ENCODE measurements at places on chromosomes 6 and 20.

DNA sequence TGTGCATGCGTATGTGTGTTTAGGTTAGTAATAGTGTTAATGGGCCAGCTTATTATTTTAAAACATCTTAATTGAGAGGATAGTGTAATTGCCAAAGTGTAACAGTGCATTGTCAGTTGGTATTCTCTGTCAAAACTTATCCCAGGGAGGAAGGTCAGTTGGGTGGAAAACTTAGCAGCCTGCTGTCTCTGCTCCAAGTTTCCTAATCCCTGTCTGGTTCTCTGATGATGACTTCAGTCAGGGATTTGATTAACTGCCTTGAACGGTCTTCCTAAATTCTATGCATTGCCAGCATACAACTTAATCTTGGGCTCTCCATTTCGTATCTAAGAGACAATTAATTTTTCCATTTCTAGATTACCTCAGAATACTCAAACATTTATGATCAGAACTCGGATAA is 51.1 kb downstream of the L3MBTL3 start:
- no peak for DNase-seq

DNA sequence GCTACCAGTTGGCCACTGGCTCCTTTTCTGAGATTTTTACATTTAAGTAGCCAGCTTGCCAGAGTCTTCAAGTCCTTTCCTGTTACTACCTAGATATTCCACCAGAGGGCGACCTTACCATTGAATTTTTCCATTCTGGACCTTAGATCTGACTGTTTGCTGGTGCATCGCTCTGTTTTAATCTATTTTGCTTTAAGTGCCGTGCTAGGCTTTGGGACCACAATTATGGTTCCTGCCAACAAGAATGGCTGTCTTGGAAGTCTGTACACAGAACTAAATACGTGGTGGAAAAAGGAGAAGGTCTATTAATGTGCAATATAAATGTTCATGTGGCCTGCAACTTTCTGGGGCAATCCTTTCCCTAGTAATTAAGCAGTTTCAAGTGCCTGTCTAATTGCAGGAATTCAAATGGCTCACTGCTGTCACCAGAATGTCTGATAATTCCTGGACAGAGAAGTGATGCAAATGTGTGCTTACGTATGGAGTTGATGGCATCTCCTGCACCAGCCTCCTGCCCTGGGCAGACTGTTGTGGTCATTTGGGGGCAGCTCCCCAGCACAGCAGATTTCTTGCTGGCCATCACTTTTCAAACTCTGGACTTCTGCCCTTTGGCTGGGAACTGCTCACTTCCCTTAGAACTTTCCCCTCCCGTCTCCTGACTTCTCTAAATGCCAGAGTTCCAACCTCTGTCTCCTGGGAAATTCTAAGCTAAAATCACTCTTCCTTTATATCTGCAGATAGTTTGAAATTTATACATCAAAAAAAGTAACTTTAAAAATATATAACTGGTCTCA is 5.6 kb upstream of the HLA-DOA start:
- DNase-seq: no peak

DNA sequence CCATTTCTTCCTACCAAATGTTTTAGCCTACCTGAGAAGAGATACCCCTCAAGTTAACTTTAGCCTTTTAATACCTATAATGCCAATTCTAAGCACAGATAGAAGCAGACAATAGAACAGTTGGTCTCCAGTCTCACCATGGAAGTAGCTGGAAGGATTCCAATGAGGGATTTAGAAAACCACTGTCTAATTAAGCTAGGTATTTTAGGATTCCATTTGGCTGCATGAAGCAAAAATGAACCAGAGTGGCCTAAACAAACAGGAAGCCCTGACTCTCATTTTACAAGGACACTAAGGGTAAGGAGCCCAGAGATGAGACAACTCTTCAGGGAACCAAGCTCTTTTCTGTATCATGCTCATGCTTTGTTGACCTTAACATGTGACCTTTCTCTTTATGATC is 199.2 kb downstream of the ALDH8A1 start:
- no peak for DNase-seq

GRCh38 chr6:160520043-160520904 is 143.8 kb downstream of the LPA start:
- DNase-seq: peak; percentile 83

- DNase-seq: no peak
These were observed 77.8 kb downstream of the VIP start for GRCh38 chr6:152828431-152828830.

- DNase-seq: no peak
These were observed 608.6 kb downstream of the COL12A1 start for GRCh38 chr6:74597266-74597665.

DNA sequence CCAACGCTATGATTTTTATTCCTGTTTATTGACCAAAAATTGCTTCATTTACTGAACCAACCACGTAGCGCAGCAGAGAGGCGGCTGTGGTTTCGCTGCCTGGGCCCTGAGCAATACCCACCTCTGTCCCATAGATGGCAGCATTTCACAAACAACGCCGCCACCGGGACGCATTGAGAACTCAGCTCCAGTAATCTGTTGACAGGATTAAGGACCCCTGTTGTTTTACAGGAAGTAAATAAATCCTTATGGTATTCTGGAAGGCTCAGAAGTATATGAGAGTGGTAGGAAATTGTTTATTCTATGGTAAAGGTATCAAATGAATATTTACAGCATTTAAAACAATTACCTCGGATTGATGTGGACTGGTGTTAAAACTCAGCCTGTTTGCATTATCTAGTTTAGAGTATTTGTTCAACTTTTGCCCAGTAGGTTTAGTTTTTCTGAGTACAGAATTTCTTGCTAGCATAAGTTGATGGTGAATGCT is 547.9 kb upstream of the SLC35B3 start:
- peak; percentile 49 for DNase-seq

- DNase-seq: no peak
These were observed 9.5 kb downstream of the TBC1D7 start for GRCh38 chr6:13318821-13319220.

GRCh38 chr20:58447511-58448391 is 58.7 kb downstream of the VAPB start:
- no peak for DNase-seq

DNA sequence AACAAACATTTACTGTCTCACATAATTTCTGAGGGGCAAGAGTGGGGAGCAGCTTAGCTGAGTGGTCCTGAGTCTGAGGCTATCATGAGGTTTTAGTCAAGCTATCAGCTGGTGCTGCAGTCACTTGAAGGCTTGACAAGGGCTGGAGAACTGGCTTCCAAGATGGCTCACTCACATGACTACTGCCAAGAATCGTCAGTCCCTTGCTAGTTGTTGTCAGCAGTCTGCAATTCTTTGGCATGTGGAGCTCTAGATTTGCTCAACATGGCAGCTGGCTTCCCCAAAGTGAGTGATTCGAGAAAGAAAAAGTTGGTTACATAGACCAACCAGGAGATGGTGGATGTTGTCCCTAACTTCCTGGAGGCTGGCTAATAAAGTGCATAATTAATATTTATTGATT is 2.8 kb upstream of the LRRC1 start:
- DNase-seq: no peak

GRCh38 chr6:69622230-69622629 is 174.6 kb downstream of the LMBRD1 start:
- no peak for DNase-seq

GRCh38 chr6:151702851-151703658 is 104.4 kb upstream of the ESR1 start:
- no peak for DNase-seq

DNA sequence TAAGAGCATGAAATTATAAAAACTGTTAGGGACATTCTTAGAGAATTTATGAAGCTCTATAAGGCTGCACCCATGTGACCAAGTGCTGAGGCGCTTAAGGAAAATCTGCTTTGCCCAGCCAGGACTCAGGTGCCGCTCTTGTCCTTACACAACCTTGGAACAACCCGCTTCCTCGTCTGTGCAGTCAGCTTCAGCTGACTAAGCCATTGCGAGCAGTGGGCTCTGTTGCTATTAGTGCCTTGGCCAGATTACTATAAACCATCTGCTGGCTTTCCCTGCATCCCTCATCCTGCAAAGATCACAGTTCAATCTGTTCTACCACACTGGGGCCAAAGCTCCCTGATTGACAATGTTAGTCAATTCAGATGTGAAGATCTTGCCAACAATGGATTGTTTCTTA is 89.1 kb upstream of the E2F3 start:
- no peak for DNase-seq

- no peak for DNase-seq
These were observed 9.6 kb upstream of the FOXF2 start for GRCh38 chr6:1379788-1380147.

- no peak for DNase-seq
These were observed 87.2 kb downstream of the JPH2 start for GRCh38 chr20:44099832-44100231.

GRCh38 chr6:94270091-94270948 is 851.0 kb upstream of the EPHA7 start:
- DNase-seq: no peak

DNA sequence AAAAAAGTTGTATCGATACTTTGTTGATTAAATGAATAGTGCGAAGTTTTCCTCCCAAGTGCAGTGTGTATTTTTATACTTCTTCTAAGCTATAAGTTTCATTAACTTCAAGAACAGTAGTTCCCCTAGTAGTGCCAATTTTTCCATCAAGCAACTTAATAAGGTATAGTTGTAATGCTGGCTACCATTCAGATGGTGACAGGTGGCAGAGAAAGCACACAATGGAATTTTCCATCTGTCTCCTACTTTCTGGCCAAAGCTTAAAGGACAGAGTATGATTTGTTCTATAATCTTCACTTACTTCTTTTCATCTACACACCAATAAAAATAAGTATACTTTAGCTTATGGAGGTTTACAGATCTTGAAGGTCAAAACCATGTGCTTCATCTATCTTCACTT is 431.1 kb downstream of the NKAIN2 start:
- DNase-seq: no peak

- no peak for DNase-seq
These were observed 48.5 kb downstream of the PYGB start for GRCh38 chr20:25296094-25297093.

DNA sequence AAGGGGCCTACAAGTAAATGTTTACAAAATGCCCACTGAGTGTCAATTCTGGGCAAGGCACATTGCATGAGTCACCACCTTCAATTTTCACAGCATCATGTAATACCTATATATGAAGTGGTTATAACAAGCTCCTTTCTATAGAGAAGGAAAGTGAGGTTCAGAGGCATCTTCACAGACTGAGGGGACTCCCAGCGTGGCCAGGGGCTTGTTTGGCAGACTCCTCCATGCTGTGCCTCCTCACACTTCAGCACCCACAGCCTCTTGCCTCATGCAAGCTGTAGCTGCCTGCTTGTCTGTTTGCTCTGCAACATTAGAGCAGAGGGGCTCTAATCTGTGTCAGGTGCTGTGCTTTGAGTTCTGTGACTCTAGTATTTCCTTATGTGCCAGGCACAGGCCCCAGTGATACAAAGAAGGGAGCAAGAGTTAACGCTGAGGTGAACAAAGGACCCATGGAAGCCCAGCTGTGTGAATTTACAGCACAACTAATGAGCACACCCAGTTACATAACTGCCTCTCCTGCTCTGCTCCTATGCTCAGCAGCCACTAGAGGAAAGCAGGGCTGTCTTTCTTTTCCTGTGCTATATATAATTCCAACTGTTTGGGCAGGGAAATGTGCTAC is 72.3 kb downstream of the ZHX3 start:
- DNase-seq: no peak

- no peak for DNase-seq
These were observed 79.2 kb upstream of the MAP3K4 start for GRCh38 chr6:160912411-160912810.

DNA sequence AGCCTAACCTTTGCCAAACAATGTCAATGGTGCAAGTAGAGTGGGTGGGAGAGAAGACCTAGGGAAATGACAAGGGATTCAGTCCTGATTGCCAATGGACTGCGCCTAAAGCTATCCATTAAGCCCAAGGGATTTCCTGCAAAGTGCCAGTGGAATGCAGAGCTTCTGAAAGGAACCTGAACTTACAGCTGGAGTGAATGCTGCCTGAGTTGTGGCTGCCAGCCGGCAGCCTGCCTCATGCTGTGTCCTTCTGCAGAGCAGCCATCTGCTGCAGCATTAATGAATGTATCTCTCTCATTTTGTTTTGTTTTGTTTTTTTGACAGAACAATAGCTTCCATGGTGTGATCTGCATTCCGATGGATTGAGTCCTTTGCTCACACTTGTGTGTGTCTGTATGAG is 44.7 kb downstream of the SLC35F1 start:
- no peak for DNase-seq

GRCh38 chr6:33878562-33878961 is 74.8 kb upstream of the MLN start:
- DNase-seq: no peak

GRCh38 chr6:4872841-4873240 is 96.6 kb downstream of the CDYL start:
- no peak for DNase-seq

- DNase-seq: no peak
These were observed 280.9 kb upstream of the STXBP5 start for GRCh38 chr6:146923205-146923833.

- DNase-seq: no peak
These were observed 83.2 kb downstream of the RAMACL start for GRCh38 chr6:166503167-166503744.

GRCh38 chr6:142857233-142857761 is 87.7 kb downstream of the HIVEP2 start:
- DNase-seq: no peak

GRCh38 chr6:72922401-72922800 is 300.5 kb downstream of the KCNQ5 start:
- DNase-seq: no peak

DNA sequence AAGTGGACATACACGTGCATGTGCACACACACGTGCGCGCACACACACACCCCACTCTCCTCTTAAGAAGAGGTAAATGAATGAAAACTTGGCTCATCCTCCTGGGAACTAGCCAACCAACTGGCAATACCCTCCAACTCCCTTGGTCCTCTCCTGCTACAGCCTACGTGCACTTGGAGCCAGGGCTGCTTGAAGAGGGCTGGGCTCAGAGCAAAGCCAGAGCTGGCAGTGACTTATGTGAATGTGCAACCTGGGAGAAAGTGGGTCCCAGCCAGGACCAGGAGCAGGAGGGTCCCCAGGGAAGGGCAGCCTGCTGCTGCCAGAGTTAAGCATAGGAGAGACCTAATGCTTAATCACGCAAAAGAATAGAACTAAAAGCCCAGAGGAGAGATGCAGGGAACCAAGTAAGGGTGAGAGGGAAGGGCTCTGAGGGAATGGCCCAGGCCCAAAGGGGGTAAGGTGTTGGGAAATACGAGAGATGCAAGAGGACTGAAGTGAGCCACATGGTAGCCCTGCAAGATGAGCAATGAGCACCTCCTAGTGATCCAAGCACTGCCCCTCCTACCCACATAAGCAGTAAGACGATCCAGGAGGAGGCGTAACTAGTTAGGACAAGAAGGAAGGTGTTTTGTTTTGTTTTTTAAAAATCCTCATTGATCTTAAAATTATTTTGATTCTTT is 24.7 kb downstream of the TRAF3IP2 start:
- no peak for DNase-seq

Data from activated CD4-positive, CD25-positive, alpha-beta regulatory T cell treated with anti-CD3 and anti-CD28 coated beads, Interleukin-2, amount 50 U/mL, for 72 hours (primary cell).